T47D (cell line): ENCODE measurements at places on chromosomes 4 and X.
A peak's percentile ranks its signal among the peaks of the same experiment; 100 is the strongest.

GRCh38 chrX:149631234-149632165, at the start of gene TMEM185A:
TMEM185A (minus strand) TSS chrX:149631792; CDS start chrX:149631580, 212 bp downstream.
- DNase-seq, result peak; percentile 54

- DNase-seq, result peak; percentile 18
Observed at GRCh38 chr4:152106113-152106763, 345.4 kb upstream of the GATB start.

- DNase-seq, result no peak
Observed at GRCh38 chr4:69057620-69058409, 38.5 kb upstream of the UGT2B7 start.

DNA sequence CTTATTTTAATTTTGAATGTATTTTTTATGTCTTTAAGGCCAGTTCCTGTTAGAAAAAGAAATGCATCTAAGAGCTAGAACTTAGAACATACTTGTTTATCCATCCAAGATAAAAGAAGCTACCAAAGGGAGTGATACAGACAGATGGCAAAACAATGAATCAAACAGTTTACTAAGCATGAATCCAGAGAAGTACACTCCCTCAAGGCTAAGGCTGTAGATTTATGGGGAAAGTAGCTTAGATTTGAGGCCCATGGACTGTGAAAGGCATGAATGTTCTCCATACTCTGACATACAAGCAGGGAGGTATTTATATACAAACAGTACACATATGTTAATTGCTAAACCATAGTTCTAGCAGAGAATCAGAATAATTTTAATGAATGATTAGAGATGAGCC, 255.3 kb upstream of the NRK start:
- no peak for DNase-seq

DNA sequence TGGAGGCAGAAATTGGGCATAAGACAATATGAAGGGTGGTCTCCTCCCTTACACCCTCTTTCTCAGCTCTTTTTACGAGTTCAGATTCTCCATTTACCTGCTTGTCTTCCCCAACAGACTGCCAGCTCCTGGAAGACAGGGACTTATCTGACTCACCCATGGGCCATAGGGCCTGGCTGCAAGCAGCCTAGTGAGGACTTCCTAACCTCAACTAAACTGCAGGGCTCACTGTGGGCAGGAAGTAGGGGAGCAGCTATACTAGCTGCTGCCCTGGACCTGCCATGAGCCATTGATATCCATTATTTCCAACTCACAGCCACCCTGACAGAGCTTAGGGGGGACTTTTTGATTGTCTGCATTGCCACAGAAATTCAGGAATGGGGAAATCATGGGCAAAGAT, 11.5 kb upstream of the ZNF718 start:
- DNase-seq, result no peak

GRCh38 chr4:154807042-154807630, 26.1 kb downstream of the RBM46 start:
- peak; percentile 52 for DNase-seq

DNA sequence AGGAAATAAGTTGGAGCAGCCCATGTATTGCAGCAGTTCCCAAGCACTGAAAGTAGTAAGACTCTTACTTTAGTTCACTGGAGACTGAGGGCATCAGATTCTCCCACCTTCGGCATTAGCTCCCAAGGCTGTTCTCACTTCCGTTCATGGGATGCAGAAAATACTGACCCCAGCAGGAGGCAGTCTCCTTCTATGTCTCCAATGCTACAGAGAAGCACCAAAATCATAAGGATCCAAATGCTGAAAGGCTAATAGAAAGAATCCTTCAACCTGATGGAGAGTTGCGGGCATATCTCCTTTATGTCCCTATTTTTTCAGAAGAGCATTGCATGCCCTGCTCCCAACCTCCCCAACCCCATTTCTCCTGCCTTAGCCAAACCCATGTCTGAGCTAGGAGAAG, 32.4 kb downstream of the ADH7 start:
- no peak for DNase-seq

- DNase-seq, result no peak
Observed at GRCh38 chr4:1523907-1524636, 117.8 kb upstream of the NKX1-1 start.

DNA sequence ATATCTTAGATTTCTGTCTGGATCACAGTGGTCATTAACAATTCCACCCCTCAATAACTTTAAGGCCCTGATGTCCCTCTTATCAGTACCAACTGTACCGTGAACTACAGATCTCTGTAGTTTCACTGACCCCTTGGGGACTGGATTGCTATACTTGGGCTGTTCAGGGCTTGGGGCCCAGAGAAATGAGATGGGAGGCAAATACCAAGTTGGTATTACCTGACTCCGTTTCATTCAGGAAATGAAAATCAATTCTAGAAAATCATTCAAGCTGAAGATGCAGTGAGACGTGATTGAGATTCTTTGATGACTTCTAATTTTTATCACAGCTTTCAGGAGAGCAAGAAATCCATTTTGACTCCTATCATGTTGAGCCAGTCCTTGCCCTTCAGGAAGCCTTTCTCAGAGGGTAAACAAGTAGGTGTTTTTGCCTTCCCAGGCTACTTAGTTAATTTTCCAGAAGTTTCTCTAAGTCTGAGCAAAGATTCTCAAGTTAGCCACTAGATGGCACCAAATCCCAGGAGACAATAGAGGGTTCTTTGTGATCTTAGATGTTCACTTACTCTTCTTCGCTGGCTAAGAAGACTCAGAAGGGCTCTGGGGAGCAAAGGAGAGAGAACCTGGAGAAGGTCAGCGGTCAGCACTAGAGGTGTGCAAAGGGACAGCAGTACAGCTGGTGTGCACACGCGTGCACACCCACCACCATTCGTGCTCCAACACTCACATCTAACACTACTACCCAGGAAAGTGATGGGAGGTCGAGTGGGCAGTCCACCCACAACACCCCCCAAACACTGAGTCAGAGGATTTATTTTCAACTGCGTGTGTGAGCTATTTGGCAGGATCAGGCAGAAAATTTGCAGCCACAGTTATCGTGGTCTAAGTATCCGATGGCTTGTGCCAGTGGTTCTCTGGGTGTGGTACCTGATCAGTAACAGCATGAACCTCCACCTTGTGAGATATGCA, 7.4 kb downstream of the HNRNPH2 start:
- no peak for DNase-seq

- no peak for DNase-seq
Observed at GRCh38 chr4:4428966-4429875, 42.3 kb downstream of the NSG1 start.

GRCh38 chr4:17368408-17368807, 143.5 kb downstream of the QDPR start:
- no peak for DNase-seq

GRCh38 chrX:148146121-148146520, 165.0 kb downstream of the FMR1NB start:
- DNase-seq, result no peak

DNA sequence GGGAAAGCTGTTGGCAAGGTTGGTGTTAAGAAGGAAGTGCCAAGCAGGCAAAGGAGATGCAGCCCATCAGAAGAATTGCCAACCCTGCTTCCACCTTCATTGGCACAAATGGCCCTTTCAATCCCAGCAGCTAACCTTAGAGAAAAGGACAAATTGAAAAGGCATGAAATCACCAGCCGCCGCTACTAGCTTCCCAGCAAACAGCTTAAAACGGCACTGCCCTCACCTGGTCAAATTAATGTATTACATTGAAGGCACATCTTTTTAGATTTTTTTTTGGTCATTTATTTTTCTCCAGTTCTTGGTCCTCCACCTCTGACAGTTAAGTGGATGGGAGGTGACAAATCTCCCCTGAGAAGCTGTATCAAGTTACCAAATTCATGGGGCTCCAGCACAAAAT, 51.0 kb upstream of the NHSL2 start:
- DNase-seq, result peak; percentile 36

- peak; percentile 22 for DNase-seq
Observed at GRCh38 chrX:103628386-103629317, at the start of gene TCEAL1. TCEAL1 (plus strand) TSS chrX:103628975; CDS start chrX:103629917, 942 bp downstream.

DNA sequence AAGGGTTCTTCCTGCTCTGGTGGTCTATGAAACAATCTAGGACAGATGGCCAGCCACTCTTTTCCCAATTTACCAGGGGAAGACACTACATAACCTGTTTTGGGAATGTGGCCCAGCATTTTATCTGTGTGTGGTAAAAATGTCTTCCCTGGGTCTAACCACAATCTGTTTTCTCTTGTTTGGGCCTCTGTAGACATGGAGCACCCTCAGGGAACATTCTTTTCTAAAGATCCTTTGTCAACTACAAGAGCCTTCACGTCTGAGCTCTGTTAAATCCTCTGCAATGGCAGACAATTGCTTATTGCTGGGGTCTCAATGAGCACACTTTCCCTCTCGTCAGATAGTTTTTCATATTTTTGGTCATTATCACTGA, 35.5 kb downstream of the PLAC1 start:
- no peak for DNase-seq

GRCh38 chr4:101871962-101872676, 81.6 kb downstream of the BANK1 start:
- DNase-seq, result peak; percentile 74
